GM12891 (cell line): ENCODE measurements at places on chromosomes 16 and 17.

DNA sequence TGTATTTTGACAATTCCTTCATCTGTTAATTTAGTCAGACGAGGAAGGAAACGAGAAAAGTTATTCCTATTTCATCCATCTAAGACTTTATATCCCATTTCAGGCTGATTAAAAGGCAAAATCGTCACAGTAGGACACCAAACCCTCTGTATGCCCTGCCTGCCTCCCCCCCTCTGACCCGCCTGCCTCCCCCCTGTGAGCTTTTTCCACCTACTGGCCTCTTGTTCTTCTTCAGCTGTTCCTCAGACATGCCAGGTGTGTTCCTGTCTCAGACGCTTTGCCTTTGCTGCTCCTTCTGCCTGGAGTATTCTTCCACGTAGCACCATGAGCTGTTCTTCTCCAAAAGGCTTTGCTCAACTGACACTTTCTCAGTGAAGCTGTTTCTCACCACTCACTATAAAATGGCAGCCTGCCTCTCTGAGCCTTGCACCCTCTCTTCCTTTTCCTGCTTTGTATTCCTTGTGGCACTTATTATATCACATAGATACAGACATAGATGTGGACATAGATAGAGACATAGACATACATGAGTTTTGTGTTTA lies 723.4 kb downstream of the MAF start:
- no peak for DNase-seq

DNA sequence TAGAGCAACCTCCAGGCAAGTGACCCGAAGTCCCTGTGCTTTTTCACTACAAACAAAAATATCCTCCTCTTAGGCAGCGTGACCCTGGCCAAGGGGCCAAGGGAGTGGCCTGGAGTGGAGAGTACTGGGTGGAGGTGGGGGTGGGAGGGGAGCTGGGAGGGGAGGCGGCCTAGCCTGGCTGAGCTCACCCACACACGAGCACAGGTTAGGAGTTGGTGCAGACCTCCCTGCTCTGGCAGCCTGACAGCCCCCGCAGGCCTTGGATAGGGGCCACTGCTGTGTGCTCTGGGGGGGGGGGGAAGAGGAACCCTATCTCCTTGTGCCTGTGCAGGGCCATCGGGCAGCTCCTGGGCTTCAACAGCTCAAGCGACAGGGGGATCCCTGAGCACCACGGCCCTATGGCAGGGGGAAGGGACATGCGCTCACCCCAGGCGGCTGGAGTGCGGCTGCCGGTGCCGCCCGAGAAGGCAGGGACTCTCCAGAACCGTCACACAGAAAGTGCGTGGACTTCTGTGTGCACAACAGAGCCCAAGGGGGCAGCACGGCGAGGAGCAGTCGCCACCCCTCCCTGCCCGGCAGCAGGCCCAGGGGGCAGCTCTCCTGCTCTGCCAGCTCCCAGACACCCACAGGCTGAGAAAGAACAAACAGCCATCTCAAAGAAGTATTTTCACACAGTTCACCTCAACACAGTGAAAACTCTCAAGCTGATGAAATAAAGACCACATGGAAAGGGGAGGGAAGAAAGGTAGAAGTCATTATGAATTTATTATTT lies 13.3 kb downstream of the SLC16A3 start:
- DNase-seq: no peak

DNA sequence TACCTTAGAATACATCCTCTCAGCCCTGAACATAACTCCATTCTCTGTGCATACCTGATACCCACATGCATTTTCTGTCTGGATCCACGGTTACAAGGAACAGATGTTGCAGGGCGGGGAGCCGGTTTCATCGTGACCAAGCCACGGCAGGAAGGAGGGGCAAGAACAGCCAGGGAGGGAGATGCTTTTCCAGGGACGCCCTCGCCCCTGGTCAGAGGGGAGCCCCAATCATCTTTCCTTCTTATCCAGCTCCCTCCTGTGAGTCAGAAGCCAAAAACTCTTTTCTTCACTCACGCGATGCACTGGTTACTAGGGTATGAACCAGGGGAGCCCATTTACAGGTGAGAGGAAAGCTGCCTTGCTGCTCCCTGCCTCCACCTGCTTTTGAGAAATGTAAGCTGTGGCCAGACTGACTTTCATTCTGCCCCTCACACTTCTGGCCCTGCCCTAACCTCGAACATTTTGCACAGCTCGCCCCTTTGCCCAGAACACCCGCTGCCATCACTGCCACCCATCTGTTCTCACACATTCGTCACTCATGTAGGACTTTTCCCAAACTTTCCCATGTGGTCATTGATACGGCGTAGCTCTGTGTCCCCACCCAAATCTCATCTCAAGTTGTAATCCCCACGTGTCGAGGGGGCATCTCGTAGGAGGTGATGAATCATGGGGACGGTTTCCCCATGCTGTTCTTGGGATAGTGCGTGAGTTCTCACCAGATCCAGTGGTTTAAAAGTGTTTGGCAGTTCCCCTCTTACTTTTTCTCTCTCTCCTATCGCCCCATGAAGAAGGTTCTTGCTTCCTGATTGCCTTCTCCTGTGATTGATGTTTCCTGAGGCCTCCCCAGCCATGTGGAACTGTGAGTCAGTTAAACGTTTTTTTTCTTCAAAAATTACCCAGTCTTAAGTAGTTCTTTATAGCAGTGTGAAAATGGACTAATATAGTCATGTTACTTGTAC lies 20.5 kb downstream of the FOXL1 start:
- DNase-seq: no peak

- peak; percentile 100 for DNase-seq
Observed at GRCh38 chr16:2474877-2475412, at the start of gene TBC1D24. Gene TBC1D24 (plus strand): TSS chr16:2475127. CDS start chr16:2496149, 21,022 bp downstream.

DNA sequence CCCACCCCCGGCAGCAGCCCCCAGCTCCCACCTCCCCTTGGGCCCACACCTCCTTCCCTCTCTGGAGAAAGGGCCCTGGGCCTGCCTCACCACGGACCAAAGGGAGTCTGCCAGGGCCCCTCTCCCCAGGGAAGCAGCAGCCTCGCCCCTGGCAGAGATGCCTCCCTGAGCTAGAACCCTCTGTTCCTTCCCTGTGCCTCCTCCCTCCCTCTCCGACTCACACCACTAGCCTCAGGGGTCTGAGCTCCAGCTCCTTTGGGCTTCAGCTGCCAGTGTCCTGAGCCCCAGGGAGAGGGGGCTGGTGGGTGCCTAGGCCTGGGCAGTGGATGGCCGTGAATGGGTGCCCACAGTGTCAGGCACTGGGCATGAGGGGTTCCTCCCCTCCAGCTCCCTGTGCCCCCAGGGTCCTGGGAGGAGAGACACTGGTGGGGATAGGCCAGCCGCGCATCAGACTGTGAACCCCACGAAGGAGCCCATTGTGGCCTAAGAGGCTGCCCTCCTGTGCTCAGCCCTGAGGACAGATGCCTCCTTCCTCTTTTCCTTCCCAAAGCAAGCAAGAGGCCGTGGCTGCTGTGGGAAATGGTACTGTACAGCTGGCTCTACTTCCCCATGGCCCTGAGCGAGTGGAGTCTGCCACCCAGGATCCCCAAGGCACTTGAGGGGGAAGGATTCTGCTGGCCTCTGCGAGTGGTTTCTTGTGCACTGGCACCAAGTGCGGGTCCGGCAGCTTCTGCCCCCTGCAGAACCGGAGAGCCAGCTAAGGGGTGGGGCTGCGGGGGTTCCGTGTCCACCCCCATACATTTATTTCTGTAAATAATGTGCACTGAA lies 20.7 kb downstream of the MMP15 start:
- DNase-seq: no peak

- no peak for DNase-seq
Observed at GRCh38 chr16:85901773-85902365, 2.9 kb downstream of the IRF8 start.
